ENCODE measurements at places on chromosomes 7 and 10.

GRCh38 chr7:30476459-30477145 lies 2.0 kb downstream of the NOD1 start:
- no peak for DNase-seq

GRCh38 chr7:108311446-108312168 lies 144.6 kb downstream of the NRCAM start:
- no peak for DNase-seq

DNA sequence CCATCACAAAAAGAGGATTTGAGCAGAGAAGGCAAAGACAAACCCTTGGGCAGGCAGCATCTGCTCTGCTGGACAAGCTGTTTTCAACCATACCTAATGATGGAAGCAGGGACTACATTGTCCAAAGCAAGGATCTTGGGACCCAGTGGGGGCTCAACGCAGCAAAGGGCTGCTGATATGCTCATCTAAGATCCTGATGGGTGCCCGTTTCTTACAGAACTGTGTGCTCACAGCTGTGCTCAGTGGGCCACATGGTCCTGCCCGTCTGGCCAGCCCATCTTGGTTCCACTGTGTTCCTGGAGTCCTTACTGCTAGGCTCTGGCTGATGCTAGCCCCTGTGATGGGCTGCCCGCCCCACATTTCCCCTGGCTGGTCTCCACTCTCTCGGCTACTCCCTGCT lies 36.1 kb downstream of the GPRIN2 start:
- no peak for DNase-seq

- no peak for DNase-seq
Observed at GRCh38 chr7:115273139-115273772, 351.4 kb downstream of the MDFIC start.

GRCh38 chr10:35194906-35195305 lies 68.3 kb downstream of the CREM start:
- DNase-seq: peak; percentile 18

GRCh38 chr7:52842202-52842900 lies 193.1 kb upstream of the POM121L12 start:
- DNase-seq: no peak

- DNase-seq: no peak
Observed at GRCh38 chr7:150313870-150314269, 9.3 kb upstream of the LRRC61 start.
